ENCODE measurements at places on chromosomes 1 and 21. TPM values are rescaled to one million over a fixed set of nuclear protein-coding genes. Genes with fewer than 3 reads are reported as not detected.
A peak's percentile ranks its signal among the peaks of the same experiment; 100 is the strongest.

The FMOD gene
- 54.9 TPM for total RNA-seq

The DMRTA2 gene
- 0.18 TPM for total RNA-seq

The ATP1A1 gene
- 576 TPM for total RNA-seq

The PTCH2 gene
- under 0.01 TPM for total RNA-seq

The GOLT1A gene
- 7.1 TPM for total RNA-seq

- no peak for DNase-seq
These were observed 364.5 kb downstream of the KCNH1 start for GRCh38 chr1:210769473-210769872.

DNA sequence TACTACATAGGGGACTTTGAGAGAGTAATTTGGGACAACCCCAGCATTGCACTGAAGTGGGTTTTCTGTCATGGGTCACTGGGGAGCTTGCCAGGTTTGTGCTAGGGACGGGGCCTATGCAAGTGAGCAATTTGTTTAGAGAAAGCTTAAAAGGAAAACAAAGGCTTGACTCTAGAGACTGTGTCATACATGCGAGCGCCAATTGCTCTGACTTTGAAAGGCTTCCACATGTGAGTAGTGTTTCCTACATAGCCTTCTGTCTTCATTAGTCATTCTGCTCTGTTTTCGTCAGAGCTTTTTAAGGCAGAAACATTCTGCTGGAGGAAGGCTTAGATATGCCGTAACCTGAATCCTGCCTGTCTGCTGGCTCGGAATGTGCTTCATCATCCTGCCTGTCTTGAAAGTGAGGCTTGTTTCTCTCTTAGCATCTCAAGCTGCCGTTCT is 28.4 kb downstream of the TRIM45 start:
- DNase-seq: peak; percentile 31

DNA sequence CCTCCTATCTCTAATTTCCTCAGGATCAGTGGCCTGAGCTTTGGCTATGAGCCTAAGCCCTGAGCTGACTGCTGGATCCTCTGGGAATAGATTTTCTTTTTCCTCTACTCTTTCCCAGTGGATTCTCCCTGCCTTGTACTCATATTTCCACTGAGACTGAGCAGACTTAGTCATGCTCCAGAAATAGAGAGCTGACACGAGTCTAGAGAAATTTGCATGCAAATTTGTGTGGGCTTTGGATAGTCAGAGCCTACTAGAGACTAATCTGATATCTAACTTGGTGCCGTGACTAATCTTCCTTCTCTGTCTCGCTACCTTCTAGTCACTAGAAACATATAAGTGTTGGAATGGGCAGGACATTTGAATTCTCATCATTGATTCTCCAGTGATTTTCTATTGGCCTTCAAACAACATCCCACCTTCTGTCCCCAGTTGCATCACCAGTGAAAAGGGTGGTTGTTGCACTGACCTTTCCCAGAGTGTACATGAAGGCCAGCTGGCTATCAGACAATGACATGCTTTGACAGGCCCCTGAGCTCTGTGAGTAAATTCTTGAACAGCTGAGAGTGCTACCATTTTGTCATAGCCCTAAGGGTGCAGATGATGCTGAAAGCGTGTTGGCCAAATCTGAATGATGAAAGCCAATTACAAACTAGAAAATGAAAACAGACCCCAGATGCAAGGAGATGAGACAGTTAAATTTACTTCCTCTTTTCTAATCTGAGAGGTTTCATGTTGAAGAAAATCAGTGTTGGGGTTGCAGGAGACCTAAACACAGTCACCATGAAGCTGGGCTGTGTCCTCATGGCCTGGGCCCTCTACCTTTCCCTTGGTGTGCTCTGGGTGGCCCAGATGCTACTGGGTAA is at the start of gene FCRLA:
TSS of gene FCRLA (plus strand) at position 748 of the 866 bp plus-strand sequence. CDS start at position 784, 36 bp downstream.
- DNase-seq: no peak

DNA sequence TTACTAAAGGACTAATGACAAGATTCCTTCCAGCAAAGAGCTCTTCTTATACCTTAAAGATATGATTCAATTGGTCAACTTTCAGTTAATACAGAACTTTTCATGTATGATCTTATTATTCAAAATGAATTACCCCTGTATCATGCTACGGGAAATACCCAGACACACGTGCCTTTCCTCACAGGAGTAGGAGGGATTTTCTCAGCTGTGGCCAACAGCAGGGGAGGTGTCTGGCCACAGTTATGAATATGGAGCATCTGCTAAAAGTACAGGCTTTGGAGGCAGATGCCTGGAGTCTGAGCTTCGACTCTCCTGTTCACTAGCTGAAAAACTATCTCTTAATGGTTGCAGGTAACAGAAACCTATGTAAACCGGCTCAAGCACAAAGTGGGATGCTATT is 53.6 kb downstream of the KIAA1614 start:
- no peak for DNase-seq

DNA sequence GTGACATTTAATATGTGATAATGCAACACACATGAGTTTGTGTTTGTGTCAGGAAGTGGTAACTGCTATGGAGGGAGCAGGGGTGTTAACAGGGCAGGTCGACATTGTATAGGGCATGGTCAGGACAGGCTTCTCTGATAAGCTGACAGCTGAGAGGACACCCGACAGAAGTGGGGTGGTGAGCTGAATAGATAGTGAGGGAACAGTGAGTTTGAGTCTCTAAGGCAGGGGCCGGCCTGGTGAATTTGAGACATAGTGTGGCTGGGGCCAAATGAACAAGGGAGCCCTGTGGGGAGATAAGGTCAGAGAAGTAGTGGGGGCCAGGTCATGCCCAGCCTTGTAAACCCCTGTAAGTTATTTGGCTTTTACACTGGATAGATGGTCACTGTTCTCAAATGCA is 217.4 kb upstream of the KIAA0040 start:
- DNase-seq: no peak
